ENCODE measurements at places on chromosomes 11 and 22.
A peak's percentile ranks its signal among the peaks of the same experiment; 100 is the strongest.

DNA sequence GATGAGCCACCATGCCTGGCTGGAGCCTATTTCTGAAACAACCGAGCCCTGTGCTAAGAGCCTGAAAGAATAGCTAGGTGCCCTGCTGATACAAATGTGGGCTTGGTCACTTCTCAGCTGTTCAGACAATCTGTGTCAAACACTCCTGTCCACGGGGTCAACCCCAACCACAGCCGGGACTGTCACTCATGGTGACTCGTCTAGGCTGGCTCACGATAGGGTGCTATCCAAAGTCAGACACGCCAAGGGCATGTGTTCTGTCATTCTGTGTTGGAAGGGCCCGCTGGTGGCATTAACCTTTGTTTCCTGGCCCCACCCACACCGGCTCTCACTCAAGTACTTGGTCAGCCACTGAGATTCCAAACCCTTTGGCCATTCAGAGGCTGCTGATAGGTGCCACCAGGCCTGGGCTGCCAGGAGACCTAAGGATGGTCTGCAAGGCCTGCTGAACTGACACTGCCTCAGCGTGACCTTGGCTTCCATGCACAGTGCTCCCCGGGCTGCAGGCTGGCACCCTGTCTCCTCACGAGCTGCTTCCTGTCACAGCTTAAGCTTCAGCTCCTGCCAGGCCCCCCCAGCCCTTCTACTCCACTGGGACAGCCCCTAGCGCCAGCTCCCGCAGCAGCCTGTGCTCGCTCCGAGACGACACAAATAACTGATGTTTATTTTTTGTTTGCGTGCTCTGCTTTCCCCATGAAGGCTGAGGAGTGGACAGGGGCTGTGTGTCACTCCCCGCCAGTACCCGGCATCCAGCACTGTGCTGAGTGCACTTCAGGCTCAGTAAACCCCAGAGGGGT, 14.2 kb upstream of the CDC42BPG start:
- DNase-seq, result no peak

DNA sequence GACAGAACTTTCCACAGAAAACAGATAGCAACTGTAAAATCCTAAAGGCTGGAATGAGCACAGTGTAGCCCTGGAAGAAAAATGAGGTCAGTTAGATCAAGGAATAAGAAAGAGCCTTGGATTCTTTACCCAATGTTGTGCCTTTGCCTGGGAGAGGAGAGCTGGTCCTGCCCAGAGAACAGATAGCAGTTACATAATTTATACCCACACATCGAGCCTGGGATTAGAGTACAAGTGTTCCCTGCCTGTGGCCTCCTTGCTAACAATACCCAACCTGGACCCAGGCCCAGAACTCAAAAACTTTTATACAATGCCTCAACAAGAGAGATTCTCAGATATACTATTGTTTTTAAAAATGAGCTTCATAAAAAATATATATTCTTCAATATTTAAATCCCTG, 1998.4 kb downstream of the LRRC4C start:
- DNase-seq, result no peak

GRCh38 chr22:37060801-37061610, 9.5 kb downstream of the KCTD17 start:
- no peak for DNase-seq

DNA sequence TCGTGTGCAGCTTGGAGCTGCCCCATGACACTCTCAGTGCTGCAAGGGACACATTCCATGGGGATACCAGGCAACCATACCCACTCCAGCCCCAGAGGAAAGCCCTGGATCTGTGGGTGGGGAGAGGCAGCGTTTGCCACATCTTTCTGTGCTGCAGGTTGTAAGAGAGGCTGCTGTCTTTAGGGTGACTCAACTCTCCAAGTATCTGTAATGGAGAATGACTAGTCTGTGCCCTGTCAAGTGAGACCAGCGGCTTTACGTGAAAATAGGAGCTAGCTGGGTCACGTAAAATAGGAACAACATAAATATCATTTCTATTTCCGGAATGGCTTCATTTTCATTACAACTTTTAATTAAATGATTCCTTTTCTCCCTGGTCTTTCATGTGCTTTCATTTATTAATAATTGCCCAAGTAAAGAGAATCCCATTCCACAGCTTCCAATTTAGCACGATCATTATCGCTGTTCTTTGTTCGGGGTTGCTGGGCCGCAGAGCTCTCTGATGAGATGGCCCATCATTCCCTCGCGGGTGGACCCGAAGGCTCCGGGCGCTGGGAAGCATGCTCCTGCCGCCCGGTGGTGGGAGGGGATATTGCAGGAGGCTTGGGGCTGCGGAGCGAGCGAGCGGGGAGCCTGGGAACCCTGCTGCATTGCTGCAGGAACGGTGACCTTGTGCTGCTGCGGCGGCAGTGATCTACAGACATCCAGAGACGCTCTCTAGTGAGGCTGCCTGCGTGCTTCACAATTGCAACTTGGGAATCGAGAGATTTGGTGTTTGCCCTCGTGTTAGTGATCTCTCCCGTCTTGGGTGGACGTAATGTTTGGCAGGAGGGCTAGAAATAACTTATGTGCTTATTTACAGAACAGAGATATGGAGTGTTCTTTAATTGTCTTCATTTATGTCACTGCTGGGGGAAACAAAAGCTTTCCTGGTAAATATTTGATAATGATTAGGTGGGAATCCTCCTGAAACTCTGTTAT, 10.6 kb downstream of the SLC6A5 start:
- DNase-seq, result peak; percentile 89

DNA sequence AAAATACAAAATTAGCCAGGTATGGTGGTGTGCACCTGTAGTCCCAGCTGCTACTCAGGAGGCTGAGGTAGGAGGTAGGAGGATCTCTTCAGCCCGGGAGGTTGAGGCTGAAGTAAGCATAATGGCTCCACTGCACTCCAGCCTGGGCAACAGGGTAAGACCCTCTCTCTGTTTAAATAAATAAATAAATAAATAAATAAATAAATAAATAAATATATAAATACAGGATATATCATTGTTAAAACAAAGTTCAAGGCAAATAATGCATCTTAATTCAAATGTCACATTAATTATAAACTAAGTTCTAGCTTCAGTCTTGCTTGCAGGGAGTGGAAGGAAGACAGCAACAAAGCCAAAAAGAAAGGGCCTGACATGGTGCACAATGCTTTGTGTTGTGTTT, 44.5 kb upstream of the PANX1 start:
- DNase-seq, result no peak

DNA sequence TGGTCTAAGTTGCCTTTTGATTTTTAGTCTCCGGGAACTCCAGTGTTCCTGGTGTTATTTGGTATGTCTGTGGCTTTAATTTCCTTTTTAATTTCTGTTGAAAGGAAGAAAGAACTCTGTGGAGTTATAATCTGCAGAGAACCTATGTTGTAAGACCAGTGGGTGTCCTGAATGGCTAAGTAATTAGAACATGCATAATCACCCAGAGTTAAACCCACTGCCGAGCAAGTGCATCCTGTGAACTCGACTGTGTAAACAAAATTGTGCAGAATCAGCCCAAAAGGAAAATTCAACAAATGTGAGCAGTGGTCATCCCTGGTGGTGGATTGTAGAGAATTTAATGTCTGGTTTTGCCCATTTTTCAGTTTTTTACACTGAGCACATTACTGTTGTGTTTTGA, 162.5 kb downstream of the COMMD9 start:
- no peak for DNase-seq

GRCh38 chr11:122031813-122032212, 84.2 kb downstream of the BLID start:
- DNase-seq, result no peak

GRCh38 chr11:96013461-96014213, 89.7 kb upstream of the MTMR2 start:
- no peak for DNase-seq

- peak; percentile 1 for DNase-seq
Observed at GRCh38 chr11:27173545-27173944, 132.9 kb downstream of the BBOX1 start.

DNA sequence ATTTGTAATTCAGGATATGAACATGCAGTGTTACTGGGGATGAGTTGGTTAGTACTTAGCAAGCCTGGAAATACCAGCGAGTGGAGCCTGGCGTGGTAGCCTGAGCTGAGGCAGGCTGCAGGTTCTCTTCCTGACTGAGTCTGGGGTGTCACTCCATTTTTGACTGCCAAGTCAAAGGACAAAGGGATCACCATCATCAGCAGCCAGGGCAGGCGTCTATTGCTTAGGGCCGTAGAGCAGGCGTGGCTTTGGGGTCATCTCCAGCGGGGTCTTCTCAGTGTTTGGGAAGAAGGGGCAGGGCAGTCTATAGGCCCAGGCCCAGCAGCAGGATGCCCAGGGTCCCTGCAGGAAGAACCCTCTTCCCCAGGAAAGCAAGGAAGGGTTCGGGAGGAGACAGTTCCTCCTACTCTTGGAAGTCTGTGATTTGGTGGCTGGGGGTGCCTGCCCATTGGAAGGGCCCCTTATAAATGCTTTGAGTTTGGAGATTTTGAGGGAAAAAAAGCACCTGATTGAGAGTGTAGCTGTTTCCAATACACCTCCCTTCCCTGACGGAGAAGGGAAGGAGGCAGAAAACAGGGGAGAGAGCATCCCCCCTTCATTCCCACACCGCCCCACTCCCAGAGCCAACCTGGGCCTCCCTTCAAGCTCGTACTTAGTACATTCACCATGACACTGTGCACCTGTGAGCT, 51.5 kb upstream of the SPATA19 start:
- no peak for DNase-seq

GRCh38 chr11:1502954-1503707, 16.6 kb upstream of the MOB2 start:
- no peak for DNase-seq

- DNase-seq, result no peak
Observed at GRCh38 chr22:17847360-17848078, 73.2 kb upstream of the BID start.

DNA sequence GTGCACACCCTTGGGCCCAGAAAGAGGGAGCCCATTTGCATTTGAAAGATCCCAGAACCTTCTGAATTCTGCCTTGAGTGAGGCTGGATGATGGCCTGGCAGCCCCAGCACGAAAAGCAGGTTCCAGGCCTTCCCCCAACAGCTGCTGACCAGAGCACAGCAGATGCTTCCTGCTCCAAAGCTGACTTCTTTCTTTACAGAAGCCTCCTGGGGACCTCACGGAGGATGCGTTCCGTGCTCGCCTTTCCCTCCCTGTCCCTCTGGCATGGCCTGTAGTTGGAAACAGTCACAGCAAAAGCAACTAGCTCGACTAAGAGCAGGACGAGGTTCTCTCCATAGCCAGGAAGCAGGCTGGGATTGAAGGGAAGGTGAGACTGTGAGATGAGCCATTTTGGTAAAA, 107.7 kb upstream of the B3GAT1 start:
- DNase-seq, result no peak

GRCh38 chr11:60951606-60951903, 421 bp downstream of the SLC15A3 start:
- no peak for DNase-seq

GRCh38 chr11:75631086-75631730, 37.6 kb downstream of the MAP6 start:
- no peak for DNase-seq

GRCh38 chr11:134562941-134563471, 151.0 kb upstream of the B3GAT1 start:
- DNase-seq, result no peak

GRCh38 chr11:85029964-85030363, 597.2 kb downstream of the DLG2 start:
- DNase-seq, result no peak

DNA sequence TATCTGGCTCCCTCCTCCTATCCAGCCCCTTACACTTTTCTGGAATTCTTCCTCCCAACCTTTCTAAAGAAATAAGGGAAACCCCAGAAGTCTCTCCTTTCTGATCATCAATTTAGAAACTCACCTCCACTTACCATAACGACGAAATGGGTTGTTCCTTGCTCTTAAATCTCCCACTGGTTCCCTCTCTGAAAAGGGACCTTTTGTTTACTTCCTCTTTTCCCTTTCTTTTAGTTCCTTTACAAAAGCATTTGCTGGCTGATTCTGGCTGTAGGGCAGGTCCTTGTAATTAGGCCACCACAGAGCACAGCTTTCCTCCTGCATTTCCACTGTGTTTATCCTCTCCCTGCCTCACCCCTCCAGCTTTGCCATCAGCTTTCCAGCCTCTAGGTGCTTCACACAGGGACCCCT, 12.0 kb downstream of the JAML start:
- no peak for DNase-seq

- DNase-seq, result no peak
Observed at GRCh38 chr11:72569966-72570892, 104.0 kb downstream of the PDE2A start.

- DNase-seq, result no peak
Observed at GRCh38 chr11:68042219-68043028, 3.6 kb downstream of the TCIRG1 start.

DNA sequence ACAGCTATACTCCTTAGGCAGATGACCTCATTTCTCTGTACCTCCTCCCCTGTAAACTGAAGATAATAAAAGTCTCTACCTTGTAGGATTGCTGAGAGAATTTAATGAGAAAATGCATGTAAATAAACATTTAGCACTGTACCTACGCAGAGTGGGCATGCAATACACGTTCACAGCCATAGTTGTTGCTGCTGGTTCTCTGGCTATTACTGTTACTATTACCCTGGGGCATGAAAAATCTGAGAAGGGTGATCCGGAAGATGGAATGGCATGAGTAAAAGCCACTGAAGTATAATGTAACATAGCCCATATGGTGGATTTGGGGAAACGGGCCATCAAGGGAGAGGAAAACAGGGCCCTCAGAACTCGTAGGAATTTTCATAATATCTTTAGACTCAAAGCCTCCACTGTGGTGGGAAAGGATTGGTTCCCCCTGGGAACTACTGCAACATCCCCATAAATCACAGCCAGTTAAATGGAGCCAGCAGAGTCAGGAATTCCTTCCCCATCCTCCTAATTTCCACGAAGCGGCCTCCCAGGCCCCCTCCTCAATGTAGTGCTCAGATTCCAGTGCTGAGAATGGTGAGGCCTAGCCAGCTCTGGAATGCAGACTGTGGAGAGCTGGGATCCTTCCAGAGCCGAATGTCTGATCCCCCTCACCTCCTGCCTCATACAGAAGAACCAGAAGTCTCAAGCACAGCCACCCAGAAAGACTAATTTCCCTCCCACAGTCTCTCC, 205.3 kb downstream of the MN1 start:
- DNase-seq, result no peak

DNA sequence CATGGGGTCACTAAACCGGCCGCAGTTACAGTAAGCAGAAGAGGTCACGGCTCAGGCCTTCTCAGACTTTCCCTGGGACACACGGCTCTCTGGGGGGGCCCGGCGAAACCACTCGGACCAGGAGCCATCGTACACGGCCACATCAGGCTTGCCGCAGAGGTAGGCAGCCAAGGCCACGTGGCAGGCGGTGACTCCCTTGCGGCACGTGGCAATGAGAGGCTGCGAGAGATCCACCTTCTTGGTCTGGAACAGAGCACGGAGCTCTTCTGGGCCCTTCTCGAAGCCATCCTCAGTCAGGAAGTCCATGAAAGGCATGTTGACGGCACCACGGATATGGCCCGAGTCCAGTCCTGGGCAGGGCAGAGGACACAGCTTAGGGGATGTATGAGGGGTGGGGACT, 8.3 kb downstream of the TST start:
- no peak for DNase-seq

DNA sequence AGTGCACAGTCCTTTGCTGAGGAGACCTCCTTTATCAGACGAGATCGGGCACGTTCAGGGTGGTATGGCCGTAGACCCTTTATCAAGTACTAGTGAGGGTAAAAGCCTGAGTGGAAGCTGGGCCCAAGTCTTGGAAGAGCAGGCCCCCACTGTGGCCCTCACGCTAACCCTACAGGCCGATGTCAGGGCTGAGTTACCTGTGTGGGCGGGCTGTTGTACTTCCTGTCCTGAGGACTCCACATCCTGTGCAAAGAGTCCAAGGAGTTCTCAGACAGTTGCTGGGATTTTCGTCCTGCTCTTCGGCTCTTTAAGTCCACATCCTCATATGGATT, 34.9 kb downstream of the RPL27A start:
- DNase-seq, result no peak

Data from NCI-H1092 (cell line).